Left kidney (tissue), 8 donors: ENCODE measurements at places on chromosomes 1 and 21.

GRCh38 chr1:63173161-63173560 lies 149.2 kb upstream of the FOXD3 start:
- no peak for DNase-seq

DNA sequence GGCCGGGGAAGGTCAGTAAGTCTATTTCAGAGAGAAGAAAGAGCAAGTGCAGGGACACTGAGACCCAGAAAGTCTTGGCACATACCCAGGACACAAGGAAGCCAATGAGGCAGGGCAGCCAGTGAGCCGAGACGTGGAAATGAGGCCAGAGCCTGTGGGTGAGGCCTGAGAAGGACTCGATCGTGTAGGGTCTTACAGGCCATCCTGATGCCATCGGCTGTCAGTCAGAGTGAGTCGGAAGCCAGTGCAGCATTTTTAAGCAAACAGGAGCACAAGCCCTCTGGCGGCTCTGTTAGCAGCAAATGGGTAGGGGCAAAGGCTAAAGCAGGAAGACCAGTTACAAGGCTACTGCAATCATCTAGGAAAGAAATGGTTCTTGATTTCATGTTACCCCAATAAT lies 6.1 kb upstream of the GJB3 start:
- no peak for DNase-seq

DNA sequence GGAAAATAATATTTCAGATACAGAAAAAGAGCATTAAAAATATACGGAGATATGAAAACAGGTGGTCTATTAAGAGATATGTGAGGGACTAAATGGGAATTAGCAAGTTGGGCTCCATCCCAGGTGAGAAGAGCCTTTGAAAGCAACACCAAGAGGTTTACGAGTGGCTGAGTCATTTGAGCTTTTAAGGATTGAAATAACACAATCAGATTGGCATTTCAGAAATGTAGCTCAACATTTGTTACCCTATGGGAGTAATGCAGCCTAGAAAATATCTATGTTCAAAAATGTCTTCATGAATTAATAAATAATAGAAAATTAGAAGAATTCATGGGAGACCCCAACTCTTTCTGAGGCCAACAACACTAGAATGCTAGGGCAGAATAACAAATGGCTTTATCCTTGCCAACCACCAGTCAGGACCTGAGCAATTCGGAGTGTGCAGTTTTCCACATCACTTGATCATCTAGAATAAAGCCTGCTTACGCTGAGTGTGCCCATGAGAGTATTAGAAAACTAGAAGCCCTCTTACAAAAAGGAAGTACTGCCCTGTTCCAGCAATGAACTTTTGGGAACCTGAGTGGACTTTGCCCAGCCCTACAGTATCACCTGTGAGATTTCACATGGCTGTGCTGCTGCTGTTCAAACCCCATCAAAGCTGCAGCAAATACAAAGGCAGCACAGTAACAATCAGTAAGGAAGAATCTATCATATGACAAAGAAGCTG lies 538.0 kb upstream of the CAMK1G start:
- no peak for DNase-seq

GRCh38 chr1:70361727-70362398 lies 7.3 kb upstream of the ANKRD13C start:
- no peak for DNase-seq

- peak; percentile 60 for DNase-seq
Observed at GRCh38 chr1:156499194-156499841, 1.3 kb downstream of the MEF2D start.

DNA sequence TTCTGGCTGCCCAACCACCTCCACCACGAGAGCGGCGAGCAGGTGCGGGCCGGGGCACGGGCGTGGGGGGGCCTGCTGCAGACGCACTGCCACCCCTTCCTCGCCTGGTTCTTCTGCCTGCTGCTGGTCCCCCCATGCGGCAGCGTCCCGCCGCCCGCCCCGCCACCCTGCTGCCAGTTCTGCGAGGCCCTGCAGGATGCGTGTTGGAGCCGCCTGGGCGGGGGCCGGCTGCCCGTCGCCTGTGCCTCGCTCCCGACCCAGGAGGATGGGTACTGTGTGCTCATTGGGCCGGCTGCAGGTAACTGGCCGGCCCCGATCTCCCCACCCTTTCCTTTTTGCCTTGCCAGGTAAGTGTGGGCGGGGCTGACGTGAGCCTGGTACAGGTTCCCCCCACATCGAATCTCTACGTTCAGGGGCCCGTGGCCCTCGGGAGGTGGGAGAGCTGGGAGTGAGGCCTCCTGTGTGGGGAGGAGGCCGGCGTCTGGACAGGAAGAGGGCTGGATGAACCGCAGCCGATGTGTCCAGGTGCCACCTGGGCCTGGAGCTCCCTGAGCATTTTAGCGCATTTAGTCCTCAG lies 51.7 kb downstream of the COL18A1 start:
- DNase-seq: no peak

GRCh38 chr1:10629091-10629815 lies 154.5 kb downstream of the PEX14 start:
- no peak for DNase-seq

- no peak for DNase-seq
Observed at GRCh38 chr1:43960798-43961197, 9.0 kb upstream of the DPH2 start.

- no peak for DNase-seq
Observed at GRCh38 chr1:24910751-24911650, 19.1 kb downstream of the RUNX3 start.

DNA sequence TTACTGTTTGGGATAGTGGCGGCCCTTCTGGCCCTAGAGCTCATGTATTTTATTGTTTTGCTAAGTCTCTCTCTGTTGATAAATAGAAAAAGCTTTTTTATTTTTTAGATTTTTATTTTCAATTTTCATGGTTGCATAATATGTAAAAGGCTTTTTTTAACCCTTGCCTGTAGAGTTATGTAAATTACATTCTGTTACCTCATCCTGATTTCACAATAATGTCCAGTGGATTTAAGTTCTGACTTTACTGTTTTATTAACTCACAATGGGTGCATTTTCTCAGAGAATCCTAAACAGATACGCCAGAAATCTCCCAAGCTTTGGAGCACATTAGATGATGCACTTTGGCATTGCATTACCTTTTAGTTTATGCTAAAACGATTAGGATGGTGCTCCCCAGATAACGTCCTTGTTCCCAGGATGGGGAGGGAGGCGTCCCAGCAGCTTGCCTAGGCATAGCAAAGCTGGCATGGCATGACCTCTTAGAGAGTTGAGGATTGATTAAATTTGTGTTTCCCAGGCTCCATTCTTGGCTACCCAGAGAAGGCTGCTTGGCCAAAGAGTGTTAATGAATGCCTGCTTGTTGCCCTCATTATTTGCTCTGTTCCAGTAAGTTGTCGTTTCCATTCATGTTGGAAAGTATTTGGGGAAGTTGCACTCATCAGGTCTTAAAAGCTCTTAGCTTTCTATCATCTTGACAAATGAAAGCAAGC lies 17.1 kb downstream of the UTP25 start:
- DNase-seq: no peak

- DNase-seq: no peak
Observed at GRCh38 chr1:95233319-95233736, 682 bp upstream of the RWDD3 start.

DNA sequence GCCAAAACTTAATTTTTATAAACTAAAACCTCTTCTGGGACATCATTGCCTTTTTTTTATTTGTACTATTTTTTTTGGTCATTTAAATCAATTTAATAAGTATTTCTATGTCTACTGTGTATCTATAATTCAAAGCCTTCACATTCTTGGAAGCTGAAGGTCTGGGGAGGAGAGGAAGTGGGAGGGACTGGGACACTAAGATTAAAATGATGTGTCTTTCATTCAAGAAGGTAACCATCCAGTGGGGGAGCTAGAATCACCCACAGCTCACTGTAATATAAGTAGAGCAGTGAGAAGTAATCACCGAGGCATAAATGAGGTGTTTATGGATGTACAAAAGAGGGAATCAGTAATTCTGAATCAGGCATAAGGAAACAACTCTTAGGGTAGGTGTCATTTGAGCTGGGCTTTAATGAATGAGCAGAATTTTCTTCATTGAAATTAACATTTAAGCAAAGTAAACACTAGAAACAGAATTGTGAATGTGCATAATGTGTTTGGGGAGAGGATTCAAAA lies 52.8 kb downstream of the PTGER3 start:
- no peak for DNase-seq

DNA sequence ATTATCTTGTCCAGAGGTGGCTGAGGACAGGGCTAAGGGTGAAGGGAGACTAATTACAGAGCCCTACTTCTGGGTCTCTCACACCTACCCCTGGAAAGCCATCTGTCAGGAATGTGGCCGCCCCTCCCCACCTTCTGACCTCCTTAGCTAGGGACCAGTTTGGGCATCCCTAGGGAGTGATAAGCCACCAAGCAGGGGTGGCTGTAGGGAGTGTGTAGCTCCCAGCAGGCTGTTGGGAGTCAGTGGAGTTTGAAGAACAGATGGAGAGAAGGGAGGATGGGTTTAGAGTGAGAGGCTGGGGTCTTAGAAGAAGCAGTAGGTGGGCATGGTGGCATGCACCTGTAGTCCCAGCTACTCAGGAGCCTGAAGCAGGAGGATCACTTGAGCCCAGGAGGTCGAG lies 808 bp upstream of the SERINC2 start:
- DNase-seq: no peak

- no peak for DNase-seq
Observed at GRCh38 chr1:226526801-226527595, 21.6 kb upstream of the STUM start.

DNA sequence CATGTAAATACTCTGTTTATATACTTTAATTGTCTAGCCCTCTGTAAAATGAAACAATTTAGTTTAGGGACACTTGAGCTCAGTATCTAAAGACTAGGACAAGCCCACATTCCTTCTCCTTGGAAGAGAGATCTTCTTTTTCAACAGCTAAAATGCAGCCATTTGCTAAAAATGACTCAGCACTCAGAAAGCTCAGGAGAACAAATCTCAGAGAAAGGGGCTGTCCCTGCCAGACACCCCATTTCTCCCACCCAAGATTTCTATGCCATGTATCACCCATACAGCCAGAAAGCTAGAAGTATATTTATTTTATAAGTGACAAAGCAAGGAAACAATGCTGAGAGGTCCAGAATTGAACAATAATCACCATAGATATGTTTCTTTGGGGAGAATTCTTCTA lies 23.2 kb upstream of the PRDX6 start:
- no peak for DNase-seq

DNA sequence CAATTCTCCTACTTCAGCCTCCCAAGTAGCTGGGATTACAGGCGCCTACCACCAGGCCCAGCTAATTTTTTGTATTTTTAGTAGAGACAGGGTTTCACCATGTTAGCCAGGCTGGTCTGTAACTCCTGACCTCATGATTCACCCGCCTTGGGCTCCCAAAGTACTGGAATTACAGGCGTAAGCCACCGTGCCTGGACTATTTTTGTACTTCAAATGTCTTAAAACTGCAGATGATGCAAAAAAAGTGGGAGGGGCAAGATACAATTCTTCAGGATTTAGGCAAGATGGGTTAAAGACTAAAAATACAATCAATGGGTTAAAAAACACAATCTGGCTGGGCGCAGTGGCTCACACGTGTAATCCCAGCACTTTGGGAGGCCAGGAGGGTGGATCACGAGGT lies 4.7 kb downstream of the SCAF4 start:
- DNase-seq: no peak

DNA sequence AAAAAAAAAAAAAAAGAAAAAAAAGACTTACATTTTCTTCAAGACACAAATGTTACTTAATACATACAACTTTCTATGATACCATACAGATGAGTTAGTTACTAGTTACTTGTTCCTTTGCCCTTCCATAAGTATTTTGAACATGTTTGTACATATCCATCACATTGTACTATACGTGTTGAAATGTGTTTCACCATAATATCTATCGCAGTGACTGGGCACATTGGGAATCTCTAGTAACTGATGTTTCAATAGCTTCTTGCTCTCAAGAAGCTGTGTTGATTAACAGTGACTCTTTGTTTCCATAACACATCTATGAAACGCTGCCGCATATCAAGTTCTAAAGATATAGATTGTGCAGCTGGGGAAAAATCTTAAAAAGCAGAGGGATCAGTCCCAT lies 42.9 kb downstream of the KLHL20 start:
- no peak for DNase-seq

- no peak for DNase-seq
Observed at GRCh38 chr1:193406901-193407300, 220.5 kb upstream of the B3GALT2 start.

DNA sequence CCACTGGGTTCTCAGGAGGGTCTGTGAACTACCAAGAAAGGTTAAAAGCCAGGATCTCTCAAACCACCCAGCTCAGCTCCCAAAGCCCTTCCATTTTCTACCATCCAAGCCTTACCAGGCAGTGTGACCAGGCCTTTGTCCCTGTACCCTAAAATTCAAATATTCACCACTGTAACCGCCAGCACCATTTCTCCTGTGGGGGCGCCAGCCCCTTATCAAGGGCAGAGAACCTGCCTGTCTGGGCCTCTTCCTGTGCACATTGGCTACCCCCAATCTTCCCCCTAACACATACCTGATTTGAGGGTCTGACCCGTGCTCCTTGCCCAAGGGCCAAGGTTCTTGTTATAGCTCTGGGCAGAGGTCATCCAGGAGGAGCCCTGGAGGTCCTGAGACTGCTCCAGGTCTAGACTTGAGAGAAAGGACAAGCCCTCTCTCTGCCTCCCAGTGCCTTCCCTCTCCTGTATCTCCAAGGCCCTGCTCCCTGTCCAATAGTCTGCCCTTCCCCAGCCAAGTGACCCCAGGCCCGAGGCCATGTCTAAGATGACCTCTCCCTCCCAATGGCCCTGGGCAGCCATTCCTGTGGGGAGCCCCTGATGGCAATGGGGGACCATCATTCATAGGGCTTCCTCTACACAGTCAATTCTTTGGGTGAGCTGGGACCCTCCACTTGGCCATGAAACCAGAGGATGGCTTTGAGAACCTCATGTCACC lies 78.5 kb downstream of the FHAD1 start:
- DNase-seq: no peak

DNA sequence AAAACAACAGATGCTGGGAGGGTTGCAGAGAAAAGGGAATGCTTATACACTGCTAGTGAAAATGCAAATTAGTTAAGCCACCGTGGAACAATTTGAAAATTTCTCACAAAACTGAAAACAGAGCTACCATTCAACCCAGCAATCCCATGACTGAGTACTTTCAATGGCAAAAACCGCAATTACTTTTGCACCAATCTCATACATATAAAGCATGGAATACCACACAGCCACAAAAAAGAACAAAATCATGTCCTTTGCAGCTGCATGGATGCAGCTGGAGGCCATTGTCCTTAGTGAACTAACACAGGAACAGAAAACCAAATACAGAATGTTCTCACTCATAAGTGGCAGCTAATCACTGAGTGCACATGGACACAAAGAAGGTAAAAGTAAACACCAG lies 6.3 kb upstream of the OR2T8 start:
- no peak for DNase-seq

DNA sequence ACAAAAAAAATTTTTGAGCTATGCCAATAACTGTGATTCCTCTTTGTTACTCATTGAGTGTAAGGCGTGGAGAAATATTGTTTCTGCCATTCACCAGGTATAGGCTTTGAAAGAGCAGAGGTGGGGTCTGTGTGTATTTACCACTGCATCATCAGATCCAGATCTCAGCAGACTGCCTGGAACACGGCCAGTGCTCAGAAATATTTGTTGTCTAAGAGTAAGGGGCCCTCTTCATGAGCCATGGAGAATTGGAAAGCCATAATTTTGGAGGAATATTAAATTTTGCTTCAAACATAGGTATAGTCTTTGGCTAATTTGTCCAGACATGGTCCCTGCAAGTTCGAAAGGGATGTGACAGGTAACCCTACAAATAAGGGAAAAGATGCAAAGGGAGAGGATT lies 231.3 kb upstream of the IRF2BP2 start:
- DNase-seq: no peak
